Type B pancreatic cell (in vitro differentiated cells): ENCODE measurements at places on chromosomes 2 and 18. TPM values are rescaled to one million over a fixed set of nuclear protein-coding genes. Genes with fewer than 3 reads are reported as not detected.

- H3K4me3 ChIP-seq: no peak overlapping the region
- no peak for DNase-seq
- H3K27ac ChIP-seq: no peak overlapping the region
- no peaks in the 10 kb centered on the region for H3K27me3 ChIP-seq
- H3K4me1 ChIP-seq: no peaks in the 10 kb centered on the region
Measured at GRCh38 chr2:186959486-186959885, 110.5 kb upstream of the ZSWIM2 start.

DNA sequence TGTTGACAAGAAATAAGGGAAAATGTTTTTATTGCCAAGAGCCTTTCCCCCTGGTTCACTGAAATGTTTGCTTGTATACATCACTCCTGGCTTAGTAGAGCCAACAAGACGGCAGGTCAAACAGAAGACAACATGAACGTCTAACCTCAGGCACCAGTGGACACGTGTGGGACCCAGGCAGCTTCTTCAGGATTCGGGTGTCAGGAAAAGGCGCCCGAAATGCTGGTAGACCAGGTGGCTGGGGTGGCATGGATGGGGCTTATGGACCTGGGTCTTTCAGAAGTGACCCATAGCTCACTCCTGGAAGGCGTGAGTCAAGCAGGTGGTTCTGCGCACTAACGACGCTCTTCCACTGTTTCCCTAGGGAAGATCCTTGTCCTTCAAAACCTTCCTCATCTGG lies 23.3 kb upstream of the NFATC1 start:
- H3K4me1 ChIP-seq: no peaks in the 10 kb centered on the region
- H3K27me3 ChIP-seq: no peaks in the 10 kb centered on the region
- no peak for DNase-seq
- no peak overlapping the region for H3K27ac ChIP-seq

GRCh38 chr2:239640676-239641578 lies 240.1 kb upstream of the HDAC4 start:
- peaks cover 5% of the 10 kb centered on the region for H3K27me3 ChIP-seq
- DNase-seq: peak; percentile 60
- no peak overlapping the region for H3K27ac ChIP-seq

GRCh38 chr2:141557329-141558095 lies 573.3 kb downstream of the LRP1B start:
- DNase-seq: no peak
- H3K4me1 ChIP-seq: peaks cover 17% of the 10 kb centered on the region

- no peak for DNase-seq
- no peak overlapping the region for H3K4me3 ChIP-seq
- H3K4me1 ChIP-seq: peaks cover 30% of the 10 kb centered on the region
- peaks cover 3% of the 10 kb centered on the region for H3K36me3 ChIP-seq
Measured at GRCh38 chr2:43020990-43021669, 205.3 kb downstream of the ZFP36L2 start.

GRCh38 chr2:135985826-135986393 lies 484 bp upstream of the DARS1 start:
- H3K4me3 ChIP-seq: peak overlapping the region; percentile 97
- H3K4me1 ChIP-seq: peaks cover 9% of the 10 kb centered on the region
- H3K27ac ChIP-seq: peak overlapping the region; percentile 97
- no peak for DNase-seq
- H3K36me3 ChIP-seq: peaks cover 3% of the 10 kb centered on the region

- no peak overlapping the region for H3K4me3 ChIP-seq
- H3K4me1 ChIP-seq: no peaks in the 10 kb centered on the region
- no peak for DNase-seq
- H3K27me3 ChIP-seq: no peaks in the 10 kb centered on the region
- no peaks in the 10 kb centered on the region for H3K36me3 ChIP-seq
Measured at GRCh38 chr18:7686278-7686677, 119.2 kb downstream of the PTPRM start.

IL36RN gene
- total RNA-seq: 12.0 and 17.7 TPM in 2 replicates

DNA sequence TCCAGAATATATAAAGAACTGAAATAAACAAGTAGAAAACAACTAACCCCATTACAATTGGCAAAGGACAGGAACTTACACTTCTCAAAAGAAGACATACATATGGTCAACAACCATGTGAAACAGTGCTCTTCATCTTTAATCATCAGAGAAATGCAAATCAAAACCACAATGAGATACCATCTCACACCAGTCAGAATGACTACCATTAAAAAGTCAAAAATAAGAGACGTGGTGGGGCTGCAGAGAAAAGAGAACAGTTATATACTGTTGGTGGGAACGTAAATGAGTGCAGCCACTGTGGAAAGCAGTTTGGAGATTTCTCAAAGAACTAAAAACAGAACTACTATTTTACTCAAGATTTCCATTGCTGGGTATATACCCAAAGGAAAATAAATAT lies 1696.3 kb upstream of the TMEFF2 start:
- H3K27ac ChIP-seq: no peak overlapping the region
- no peaks in the 10 kb centered on the region for H3K27me3 ChIP-seq
- no peaks in the 10 kb centered on the region for H3K36me3 ChIP-seq
- peaks cover 5% of the 10 kb centered on the region for H3K4me1 ChIP-seq
- DNase-seq: no peak

DNA sequence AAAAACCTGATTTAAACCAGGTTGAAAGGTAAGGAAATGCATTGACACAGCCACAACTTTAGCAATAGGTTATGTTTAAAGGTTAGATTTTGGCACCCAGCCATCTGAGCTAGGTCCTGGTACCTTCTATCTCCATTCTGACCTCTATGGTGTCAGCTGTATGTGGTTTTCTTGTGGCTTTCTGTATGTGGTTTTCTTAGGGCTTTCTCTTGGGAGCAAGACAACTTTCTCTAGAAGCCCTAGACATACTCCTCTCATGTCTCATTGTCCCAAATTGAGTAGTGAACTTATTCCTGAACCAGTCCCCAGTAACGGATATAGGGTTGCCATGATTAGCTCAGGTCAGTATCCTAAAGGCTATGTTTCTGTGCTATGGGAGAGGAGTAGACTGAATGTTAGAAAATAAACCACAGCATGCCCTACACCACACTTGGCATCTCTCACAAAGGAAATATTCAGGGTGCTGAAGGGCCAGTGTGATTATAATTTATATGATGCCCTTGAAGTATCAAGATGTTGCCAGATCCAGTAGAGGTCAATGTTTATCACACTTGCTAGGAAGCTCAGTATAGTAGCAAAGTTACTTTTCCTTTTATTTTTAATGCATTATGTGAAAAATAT lies 176.1 kb downstream of the CAPN13 start:
- H3K4me3 ChIP-seq: no peak overlapping the region
- no peak overlapping the region for H3K27ac ChIP-seq
- no peaks in the 10 kb centered on the region for H3K36me3 ChIP-seq

GRCh38 chr2:113211226-113212105 lies 37.7 kb downstream of the PSD4 start:
- H3K27ac ChIP-seq: peak overlapping the region; percentile 50
- H3K4me1 ChIP-seq: peaks cover 39% of the 10 kb centered on the region
- H3K4me3 ChIP-seq: no peak overlapping the region
- no peaks in the 10 kb centered on the region for H3K27me3 ChIP-seq
- DNase-seq: no peak
- no peaks in the 10 kb centered on the region for H3K36me3 ChIP-seq

GRCh38 chr2:239949537-239949936 lies 75.6 kb downstream of the NDUFA10 start:
- no peaks in the 10 kb centered on the region for H3K36me3 ChIP-seq
- H3K4me1 ChIP-seq: peaks cover 3% of the 10 kb centered on the region
- no peaks in the 10 kb centered on the region for H3K27me3 ChIP-seq
- H3K4me3 ChIP-seq: no peak overlapping the region
- DNase-seq: no peak

- no peak overlapping the region for H3K4me3 ChIP-seq
- H3K4me1 ChIP-seq: no peaks in the 10 kb centered on the region
- peak overlapping the region; percentile 61 for H3K27ac ChIP-seq
- H3K36me3 ChIP-seq: no peaks in the 10 kb centered on the region
Measured at GRCh38 chr2:31384771-31385276, 29.7 kb downstream of the XDH start.

DNA sequence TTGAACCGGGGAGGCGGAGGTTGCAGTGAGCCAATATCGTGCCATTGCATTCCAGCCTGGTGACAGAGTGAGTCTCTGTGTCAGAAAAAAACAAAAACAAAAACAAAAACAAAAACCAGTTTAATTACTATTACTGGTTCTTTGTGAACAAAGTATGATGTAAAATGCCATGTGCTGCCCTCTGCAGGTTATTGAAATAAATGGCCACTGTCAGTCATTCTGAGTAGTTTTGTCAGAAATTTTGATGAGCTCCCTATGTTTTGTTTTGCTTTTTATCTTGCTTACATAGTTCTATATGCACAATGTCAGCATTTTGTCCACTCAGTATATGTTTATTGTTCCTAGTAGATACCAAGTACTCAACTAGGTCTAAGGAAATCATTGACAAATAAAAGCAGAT lies 423.6 kb upstream of the CHST9 start:
- no peak overlapping the region for H3K4me3 ChIP-seq
- H3K4me1 ChIP-seq: peaks cover 5% of the 10 kb centered on the region
- no peak overlapping the region for H3K27ac ChIP-seq
- no peaks in the 10 kb centered on the region for H3K36me3 ChIP-seq
- DNase-seq: no peak
- H3K27me3 ChIP-seq: no peaks in the 10 kb centered on the region

- H3K27me3 ChIP-seq: no peaks in the 10 kb centered on the region
- H3K4me3 ChIP-seq: no peak overlapping the region
- no peak overlapping the region for H3K27ac ChIP-seq
- peaks cover 17% of the 10 kb centered on the region for H3K36me3 ChIP-seq
- peaks cover 10% of the 10 kb centered on the region for H3K4me1 ChIP-seq
Measured at GRCh38 chr2:213087040-213087439, 64.4 kb downstream of the IKZF2 start.

PDE11A gene
- 0.67 and 2.0 TPM in 2 replicates for total RNA-seq

- H3K36me3 ChIP-seq: no peaks in the 10 kb centered on the region
- H3K4me1 ChIP-seq: no peaks in the 10 kb centered on the region
- no peak for DNase-seq
- peaks cover 94% of the 10 kb centered on the region for H3K27me3 ChIP-seq
- peak within 1 kb of the TSS; percentile 78 for H3K4me3 ChIP-seq
- H3K27ac ChIP-seq: peak within 1 kb of the TSS; percentile 36
Measured at GRCh38 chr2:73293534-73294171, at the start of gene EGR4. Gene EGR4 (minus strand): TSS chr2:73293548. CDS start chr2:73293317, 231 bp downstream.

MAP2 gene
- total RNA-seq: 18.2 and 37.5 TPM in 2 replicates

DNA sequence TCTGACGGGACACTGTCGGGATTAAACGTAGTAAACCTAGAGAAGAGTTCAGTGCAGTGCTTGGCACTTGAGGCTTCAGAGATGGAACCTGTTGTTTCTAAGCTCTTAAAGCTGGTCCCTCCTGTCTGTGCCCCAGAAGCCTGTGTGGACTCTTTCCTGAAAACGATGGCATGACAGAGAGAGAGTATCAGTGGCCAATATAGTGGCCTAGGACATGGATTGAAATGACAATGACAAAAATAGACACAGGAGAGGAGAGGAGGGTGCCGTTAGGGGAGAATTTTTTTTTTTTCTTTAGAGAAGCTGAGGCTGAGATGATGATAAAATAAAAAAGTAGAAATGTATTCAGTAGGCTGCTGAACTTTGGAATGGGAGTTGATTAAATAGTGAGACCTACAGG lies 138.0 kb downstream of the GAREM1 start:
- H3K27me3 ChIP-seq: no peaks in the 10 kb centered on the region
- H3K4me1 ChIP-seq: no peaks in the 10 kb centered on the region

- H3K4me1 ChIP-seq: peaks cover 21% of the 10 kb centered on the region
- DNase-seq: no peak
- H3K27ac ChIP-seq: peak overlapping the region; percentile 21
Measured at GRCh38 chr2:176147800-176148496, 3.4 kb upstream of the HOXD4 start.

POTEI gene
- total RNA-seq: 2.1 and 3.9 TPM in 2 replicates

REEP1 gene
- total RNA-seq: 6.4 and 14.1 TPM in 2 replicates

TSN gene
- total RNA-seq: 64.6 and 87.6 TPM in 2 replicates

DNA sequence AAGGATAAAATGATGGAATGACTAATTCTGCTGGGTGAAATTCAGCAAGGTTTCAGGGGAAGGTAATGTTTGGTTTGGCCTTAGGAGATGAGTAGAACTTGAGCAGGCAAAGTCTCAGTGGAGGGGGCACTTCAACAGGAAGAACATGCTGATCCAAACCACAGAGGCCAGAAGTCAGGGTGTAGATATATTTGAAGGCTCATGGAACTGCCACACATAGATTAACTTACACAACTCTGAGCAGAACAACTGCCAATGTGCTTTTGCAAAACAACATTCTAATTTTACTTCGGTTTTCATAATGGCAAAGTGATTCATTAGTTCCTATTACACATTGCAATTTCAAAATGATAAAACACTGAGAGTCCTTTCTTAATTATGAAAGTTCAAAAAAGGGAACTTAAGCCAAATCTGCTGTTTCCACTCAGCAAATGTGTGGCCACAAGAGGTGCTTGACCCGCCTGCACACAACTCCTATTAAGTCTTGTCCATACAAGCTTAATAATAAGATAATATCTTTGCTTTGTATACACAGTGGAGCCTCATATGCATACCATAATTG lies 284.8 kb downstream of the MREG start:
- H3K27ac ChIP-seq: no peak overlapping the region
- no peaks in the 10 kb centered on the region for H3K27me3 ChIP-seq
- DNase-seq: no peak
- H3K4me1 ChIP-seq: no peaks in the 10 kb centered on the region
- no peak overlapping the region for H3K4me3 ChIP-seq

DNA sequence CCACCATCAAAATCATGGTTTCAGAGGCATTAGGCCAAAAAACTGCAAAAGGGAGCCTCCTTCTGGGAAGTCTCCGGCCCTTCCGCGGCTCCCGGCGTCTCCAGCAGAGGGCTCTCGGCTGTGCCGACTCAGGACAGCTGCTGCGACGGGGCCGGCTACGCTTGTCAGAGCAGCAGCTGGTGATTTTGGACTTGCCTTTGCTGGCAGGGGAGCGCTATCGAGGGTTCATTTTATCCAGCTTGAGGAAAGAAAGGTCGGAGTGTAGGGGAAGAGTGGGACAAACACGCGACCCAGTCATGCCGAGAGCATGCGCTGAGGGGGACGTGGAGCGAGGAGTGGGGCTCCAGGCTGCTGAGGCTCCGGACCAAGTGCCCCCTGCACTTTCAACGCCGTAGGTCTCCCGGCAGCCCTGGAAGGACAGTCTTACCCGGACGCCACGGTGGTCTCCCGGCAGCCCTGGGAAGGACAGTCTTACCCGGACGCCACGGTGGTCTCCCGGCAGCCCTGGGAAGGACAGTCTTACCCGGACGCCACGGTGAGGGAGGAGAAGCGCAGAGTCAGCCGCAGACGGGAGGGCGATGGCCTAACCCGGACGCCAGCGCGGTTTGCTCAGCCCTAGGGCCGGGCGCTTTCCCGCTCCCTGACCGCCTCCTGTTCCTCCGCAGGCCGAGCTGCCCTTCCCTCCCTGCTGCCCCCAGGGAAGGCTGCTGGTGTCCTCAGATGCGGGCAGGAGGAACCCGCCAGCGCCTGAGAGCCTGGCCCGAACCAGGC lies 21.7 kb downstream of the DDX18 start:
- peak overlapping the region; percentile 53 for H3K27ac ChIP-seq
- H3K36me3 ChIP-seq: peaks cover 3% of the 10 kb centered on the region
- H3K27me3 ChIP-seq: peaks cover 7% of the 10 kb centered on the region
- H3K4me1 ChIP-seq: peaks cover 4% of the 10 kb centered on the region
- DNase-seq: peak; percentile 85
- H3K4me3 ChIP-seq: peak overlapping the region; percentile 90

RND3 gene
- total RNA-seq: 161 and 169 TPM in 2 replicates

NT5DC4 gene
- total RNA-seq: not detected in 2 replicates

CHRNG gene
- 0.50 and 0.87 TPM in 2 replicates for total RNA-seq

ABCG8 gene
- 0.31 TPM in 1 of 2 replicates, not detected in the other for total RNA-seq

EVA1A gene
- 10.8 and 13.5 TPM in 2 replicates for total RNA-seq

- no peak overlapping the region for H3K4me3 ChIP-seq
- no peaks in the 10 kb centered on the region for H3K4me1 ChIP-seq
- no peaks in the 10 kb centered on the region for H3K27me3 ChIP-seq
- no peak overlapping the region for H3K27ac ChIP-seq
- DNase-seq: no peak
- H3K36me3 ChIP-seq: no peaks in the 10 kb centered on the region
Measured at GRCh38 chr2:191488135-191488534, 189.8 kb upstream of the NABP1 start.
